Endothelial cell of coronary artery (primary cell): ENCODE measurements at places on chromosomes 7 and 10. TPM values are rescaled to one million over a fixed set of nuclear protein-coding genes. Genes with fewer than 3 reads are reported as not detected.

ASB10 gene
- not detected in 2 replicates for total RNA-seq

C7orf57 gene
- 0.09 TPM in 1 of 2 replicates, not detected in the other for total RNA-seq

SPAM1 gene
- total RNA-seq = not detected in 2 replicates

TMEM60 gene
- total RNA-seq = 8.0 and 9.8 TPM in 2 replicates

EN2 gene
- 0.09 TPM in 1 of 2 replicates, not detected in the other for total RNA-seq

ADAMTS14 gene
- 0.19 TPM in 1 of 2 replicates, not detected in the other for total RNA-seq

CYP3A4 gene
- total RNA-seq = not detected in 2 replicates

IL6 gene
- 5.4 and 16.7 TPM in 2 replicates for total RNA-seq

JAZF1 gene
- total RNA-seq = 3.6 and 5.3 TPM in 2 replicates

CAMK2G gene
- 27.2 and 28.5 TPM in 2 replicates for total RNA-seq

COL17A1 gene
- total RNA-seq = 2.2 and 5.4 TPM in 2 replicates

LEP gene
- under 0.01 TPM in 1 of 2 replicates, not detected in the other for total RNA-seq

OR9A2 gene
- not detected in 2 replicates for total RNA-seq

SRGN gene
- 961 and 1,471 TPM in 2 replicates for total RNA-seq

GIMAP1 gene
- 12.9 and 14.3 TPM in 2 replicates for total RNA-seq

GIMAP6 gene
- 73.6 and 150 TPM in 2 replicates for total RNA-seq

GRM3 gene
- not detected in 2 replicates for total RNA-seq

EPHB6 gene
- 0.36 and 3.4 TPM in 2 replicates for total RNA-seq

LBX1 gene
- not detected in 2 replicates for total RNA-seq

OR2A12 gene
- not detected in 2 replicates for total RNA-seq

LIPM gene
- not detected in 2 replicates for total RNA-seq

UNCX gene
- total RNA-seq = not detected in 2 replicates

DPP6 gene
- not detected in 2 replicates for total RNA-seq

FAM13C gene
- total RNA-seq = 0.54 and 0.66 TPM in 2 replicates

CBX3 gene
- 144 and 147 TPM in 2 replicates for total RNA-seq
